T-cell (primary cell): ENCODE measurements at places on chromosomes 1 and 21.

DNA sequence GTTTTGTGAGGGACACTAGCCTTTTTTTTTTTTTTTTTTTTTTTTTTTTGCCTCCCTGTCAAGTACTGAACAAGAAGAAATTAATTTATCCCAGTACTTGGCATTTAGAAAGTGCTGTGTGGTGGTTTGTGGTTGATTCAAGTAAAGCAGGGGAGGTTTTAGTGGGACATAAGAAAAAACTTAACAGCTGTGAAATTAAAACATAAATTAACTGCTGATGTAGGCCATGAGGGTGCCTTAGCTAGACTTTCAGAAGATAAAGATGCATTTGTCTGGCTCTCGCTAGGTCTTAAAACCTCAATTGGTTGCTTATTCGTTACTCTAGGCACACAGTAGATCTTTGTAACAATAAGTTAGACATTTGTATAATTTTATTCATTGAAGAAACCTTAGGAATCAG is 52.3 kb downstream of the SPATA46 start:
- DNase-seq = no peak

GRCh38 chr1:2471159-2471471 is 5.0 kb upstream of the PLCH2 start:
- DNase-seq = no peak

- DNase-seq = no peak
Observed at GRCh38 chr1:204979891-204980649, 62.9 kb upstream of the CNTN2 start.

- DNase-seq = no peak
Observed at GRCh38 chr1:226362361-226362760, 45.5 kb downstream of the PARP1 start.
